ENCODE measurements at places on chromosomes 4 and X.

- DNase-seq = peak; percentile 46
Observed at GRCh38 chr4:128227991-128228571, 59.5 kb downstream of the PGRMC2 start.

- DNase-seq = no peak
Observed at GRCh38 chr4:150289198-150289597, 211.0 kb downstream of the DCLK2 start.

DNA sequence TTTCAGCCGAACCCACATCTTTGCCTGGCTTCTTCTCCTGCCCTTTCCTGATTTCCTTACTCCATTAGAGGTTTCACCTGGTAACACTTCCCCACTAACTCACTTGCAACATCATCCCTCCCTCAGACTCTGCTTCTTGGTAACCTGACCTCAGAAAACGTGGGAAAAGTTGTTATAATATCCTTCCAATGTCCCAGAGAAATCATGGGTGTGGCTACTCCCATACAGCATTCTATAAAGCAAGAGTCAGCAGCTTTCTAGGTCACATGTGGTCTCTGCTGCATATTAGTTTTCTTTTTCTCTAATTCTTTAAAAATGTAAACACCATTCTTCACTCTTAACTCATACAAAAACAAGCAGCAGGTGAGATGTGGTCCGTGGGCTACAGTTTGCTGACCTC is 283.1 kb upstream of the MAOA start:
- no peak for DNase-seq

GRCh38 chr4:147822128-147822527 is 90.2 kb downstream of the ARHGAP10 start:
- DNase-seq = peak; percentile 45

DNA sequence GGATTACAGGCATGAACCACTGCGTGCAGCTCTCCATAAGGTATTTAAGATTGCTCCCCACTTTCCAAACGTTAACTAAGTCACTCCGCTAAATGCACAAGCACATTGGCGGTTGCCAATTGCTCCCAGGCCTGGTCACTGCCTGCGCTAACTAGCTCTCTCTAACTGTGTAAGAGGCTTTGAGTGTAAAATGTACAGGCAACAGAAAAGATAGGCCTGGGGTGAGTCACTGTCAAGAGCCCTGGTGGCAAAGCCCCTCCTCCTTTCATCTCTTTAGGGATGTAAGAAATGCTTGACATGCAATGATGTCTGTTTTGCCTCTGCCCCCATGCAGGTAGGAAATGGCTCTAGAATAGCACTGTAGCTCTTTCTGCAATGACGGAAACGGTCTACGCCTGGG is 329.7 kb upstream of the GATB start:
- DNase-seq = peak; percentile 52

GRCh38 chr4:85446141-85446861 is 28.6 kb upstream of the ARHGAP24 start:
- no peak for DNase-seq

GRCh38 chr4:47814618-47815295 is 23.1 kb downstream of the CORIN start:
- DNase-seq = no peak

DNA sequence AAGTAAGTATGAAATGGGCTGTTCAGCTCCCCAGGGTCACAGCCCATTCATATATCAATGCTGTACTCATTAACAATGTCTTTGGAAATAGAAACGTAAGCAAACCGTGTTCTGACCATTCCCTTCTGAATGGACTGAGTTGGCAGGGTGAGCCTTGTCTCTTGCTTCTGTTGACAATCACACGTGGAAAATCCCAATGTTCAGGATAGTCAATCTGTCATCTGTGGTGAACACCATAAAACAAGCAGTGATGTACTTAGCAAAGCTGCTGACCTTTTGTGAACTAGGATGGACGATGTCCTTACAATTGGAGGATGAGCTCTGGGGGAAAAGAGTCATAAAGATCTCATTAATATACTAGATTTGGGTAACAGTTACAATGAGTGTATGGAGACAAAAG is 109.6 kb upstream of the PAQR3 start:
- DNase-seq = no peak

- DNase-seq = no peak
Observed at GRCh38 chrX:150696866-150697265, 3.7 kb downstream of the MTMR1 start.

DNA sequence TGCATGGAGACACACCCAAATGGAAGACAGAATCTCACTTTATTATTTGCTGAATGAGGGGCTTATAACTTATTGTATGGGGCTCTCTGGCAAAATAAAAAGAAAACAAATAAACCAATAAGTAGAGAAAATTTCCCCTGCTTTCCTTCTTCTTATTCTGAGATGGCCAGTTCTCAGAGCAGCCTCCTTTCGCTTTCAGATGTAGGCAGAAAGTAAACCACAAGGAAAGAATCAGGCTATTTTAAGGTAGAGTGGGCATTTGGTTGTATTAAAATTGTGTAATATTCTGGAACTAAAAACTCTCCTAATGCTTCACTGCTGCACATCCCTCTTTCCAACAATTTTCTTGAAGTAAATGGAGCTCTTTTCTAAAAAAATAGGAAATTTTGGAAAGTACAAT is 241.8 kb downstream of the GALNTL6 start:
- no peak for DNase-seq

- DNase-seq = peak; percentile 49
Observed at GRCh38 chrX:17375637-17376430, 834 bp downstream of the NHS start.

GRCh38 chrX:137575596-137576255 is 9.8 kb downstream of the ZIC3 start:
- no peak for DNase-seq

DNA sequence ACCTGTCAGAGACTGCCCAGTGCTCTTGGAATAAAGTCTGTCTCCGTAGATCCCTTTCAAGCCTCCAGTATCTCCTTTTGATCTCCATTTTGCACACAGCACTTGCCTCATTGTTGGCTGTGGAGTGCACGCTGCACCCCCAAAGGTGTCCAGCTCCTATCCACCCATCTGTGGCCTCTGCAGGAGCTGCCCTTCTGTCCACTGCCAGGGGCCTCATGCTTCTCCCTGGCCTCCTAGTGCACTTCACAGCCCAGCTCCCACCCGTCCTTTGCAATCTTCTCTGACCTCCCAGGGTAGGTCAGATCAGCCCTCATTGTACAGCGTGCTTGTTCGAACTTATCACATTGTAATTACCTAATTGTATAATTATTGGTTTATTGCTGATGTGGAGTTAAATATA is 18.9 kb downstream of the KIT start:
- no peak for DNase-seq

- DNase-seq = peak; percentile 1
Observed at GRCh38 chrX:87397103-87397886, 120.3 kb upstream of the KLHL4 start.

DNA sequence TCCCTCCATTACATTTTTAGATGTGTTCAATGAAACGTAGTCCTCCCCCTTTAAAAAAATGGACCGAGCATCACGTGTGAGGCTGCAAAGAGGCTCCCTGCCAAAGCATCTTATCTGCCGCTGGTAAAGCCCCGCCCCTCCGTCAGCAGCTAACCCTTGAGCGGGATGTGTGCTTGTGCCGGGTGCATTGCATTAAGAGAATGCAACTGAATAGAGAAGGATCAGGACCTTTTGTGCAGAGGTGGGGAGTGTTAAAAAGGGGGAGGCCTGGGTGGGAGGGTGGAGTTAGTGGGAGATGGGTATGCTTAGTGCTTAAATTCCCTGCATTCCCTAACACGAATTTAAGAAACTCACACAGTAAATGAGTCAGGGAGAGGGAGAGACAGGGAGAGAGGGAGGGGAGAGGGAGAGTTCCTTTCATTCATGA is 66.0 kb downstream of the TBL1X start:
- DNase-seq = peak; percentile 82

- peak; percentile 97 for DNase-seq
Observed at GRCh38 chr4:2412885-2413716, 5.3 kb downstream of the ZFYVE28 start.

GRCh38 chrX:1392376-1393068 is 609 bp upstream of the SLC25A6 start:
- peak; percentile 86 for DNase-seq

DNA sequence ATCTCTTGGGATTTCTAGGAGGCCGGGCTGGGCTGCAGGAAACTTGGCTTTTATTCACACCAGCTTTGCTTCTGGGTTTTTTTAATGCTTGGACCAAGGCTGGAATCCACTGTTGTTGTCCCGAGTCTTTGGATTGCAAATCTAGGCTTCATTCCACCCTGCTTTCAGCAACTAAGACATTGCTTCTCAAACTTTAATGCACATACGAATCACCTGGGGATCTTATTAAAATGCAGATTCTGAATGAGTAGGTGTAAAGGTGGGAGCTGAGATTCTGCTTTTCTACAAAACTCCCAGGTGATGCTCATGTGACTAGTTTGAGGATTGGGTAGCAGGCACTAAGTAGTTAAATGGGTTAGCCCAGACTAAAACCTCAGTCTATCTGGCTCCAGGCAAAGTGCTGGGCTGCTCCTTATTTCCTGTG is 39.2 kb upstream of the GPC4 start:
- no peak for DNase-seq

DNA sequence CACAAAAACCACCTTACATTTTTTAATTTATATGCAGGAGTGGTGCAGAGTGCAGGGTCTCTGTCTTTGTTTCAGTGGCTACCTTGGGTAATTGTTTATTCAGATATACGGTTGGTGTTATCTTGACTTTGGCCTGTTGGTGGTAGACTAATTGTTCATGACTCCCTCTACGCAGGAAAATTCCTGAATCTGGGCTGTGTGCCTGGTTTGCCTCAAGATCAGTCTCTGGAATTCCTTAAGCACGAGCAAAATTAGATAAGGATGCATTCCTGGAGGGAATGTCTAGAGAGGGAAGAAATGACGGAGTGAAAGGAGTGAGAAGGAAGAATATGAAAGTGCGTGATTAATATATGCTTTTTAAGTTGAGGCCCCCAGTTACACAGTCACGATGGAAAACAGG is 576.9 kb upstream of the PCDH10 start:
- DNase-seq = peak; percentile 92

DNA sequence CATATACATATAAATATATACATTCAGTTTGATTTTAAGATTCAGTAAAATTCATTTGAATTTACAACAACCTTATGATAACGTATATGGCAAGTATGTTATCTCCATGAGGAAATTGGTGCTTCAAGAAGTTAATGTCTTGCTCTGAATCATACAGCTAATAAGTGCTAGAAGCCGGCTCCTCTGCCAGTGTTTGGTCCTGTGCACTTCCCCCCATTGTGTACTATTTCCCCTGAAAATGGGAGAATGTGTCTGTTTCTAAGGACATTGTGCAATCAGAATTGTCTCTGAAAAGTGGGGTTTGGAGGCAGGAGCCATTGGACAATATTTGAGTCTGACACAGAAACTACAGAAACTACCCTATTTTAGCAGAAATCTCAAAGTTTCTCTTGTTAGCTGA is 135.9 kb downstream of the CPE start:
- DNase-seq = no peak

DNA sequence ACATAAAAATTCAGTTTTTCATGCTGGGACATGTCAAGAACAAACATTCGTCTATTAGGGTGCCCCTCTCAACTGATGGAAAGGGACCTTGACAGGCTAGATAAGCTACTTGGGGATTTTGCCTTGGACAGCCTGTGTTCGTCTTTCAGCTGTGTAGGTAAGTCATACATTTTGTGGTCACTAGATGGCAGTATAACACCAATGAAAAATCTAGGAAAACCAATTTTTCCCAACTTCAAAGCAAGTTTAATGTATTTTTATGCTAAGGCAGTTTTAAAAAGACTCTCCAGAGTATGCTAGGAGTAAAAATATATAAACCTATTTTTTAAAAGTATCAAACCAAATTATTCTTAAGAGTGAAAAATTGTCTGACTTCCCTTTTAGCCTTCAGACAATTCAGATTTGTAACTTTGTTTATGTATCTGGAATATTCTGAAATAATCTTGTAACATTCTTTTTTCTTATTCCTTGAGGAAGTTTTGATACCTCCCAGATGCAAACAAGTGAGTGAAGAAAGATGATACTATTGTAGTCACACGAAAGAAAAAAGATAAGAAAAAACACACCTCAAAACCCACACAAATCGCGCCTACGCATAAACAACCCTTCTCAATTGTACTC is 158.3 kb downstream of the CPE start:
- DNase-seq = peak; percentile 75

GRCh38 chr4:154348657-154349056 is 142.9 kb downstream of the DCHS2 start:
- DNase-seq = no peak

DNA sequence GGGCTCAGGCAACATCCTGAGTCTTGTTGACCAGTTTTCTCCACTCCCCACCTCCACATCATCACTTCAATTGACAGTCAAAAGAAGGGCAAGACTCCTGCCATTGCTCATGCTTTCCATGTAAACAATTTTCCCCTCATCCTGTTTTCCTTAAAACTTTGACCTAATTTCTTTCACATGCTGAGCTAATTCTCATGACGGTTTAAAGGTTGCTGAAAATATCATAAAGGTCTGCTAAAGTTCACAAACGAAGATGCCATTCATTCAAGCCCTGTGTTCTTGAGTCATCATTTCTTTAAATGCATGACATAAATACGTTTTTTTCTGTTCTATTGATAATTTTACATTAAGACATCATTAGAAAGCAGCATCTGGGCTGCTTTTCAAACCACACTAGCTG is 353.9 kb downstream of the NKX6-1 start:
- DNase-seq = no peak

DNA sequence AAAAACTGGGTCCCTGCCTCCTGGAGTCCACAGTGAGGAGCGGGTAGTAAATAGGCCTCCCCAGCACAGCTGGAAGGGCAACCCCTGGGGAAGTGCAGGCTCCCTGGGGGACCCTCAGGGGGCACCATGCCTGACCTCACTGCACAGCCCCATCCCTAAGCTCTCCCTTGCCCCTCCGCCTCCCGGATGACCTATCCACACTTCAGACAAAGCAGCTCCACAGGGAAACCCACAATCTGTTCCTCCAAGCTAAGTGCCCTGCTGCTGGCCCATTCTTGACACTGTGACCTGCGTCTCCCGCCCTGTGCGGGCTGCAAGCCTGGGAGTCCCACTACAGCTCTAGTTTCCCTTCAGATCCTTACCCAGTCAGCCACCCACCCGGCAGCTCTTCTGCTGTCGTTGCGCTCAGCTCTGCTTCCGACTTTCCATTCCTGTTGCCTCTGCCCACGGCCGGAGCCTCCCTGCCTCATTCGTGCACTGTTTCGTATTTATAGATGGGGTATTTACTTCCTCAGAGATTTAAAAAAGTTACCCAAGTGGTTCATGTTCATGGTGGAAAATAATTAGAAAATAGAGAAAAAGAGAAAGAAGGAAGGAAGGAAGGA is 47.0 kb upstream of the STOX2 start:
- no peak for DNase-seq

- no peak for DNase-seq
Observed at GRCh38 chr4:118683513-118683912, 1.7 kb upstream of the METTL14 start.

GRCh38 chr4:118898684-118899138 is 10.1 kb downstream of the SYNPO2 start:
- no peak for DNase-seq

GRCh38 chr4:100881283-100881682 is 363.5 kb upstream of the EMCN start:
- no peak for DNase-seq
